Activated T-helper 1 cell treated with anti-CD3 and anti-CD28 coated beads, Interleukin-12 subunit alpha, Interleukin-12 subunit beta, Interleukin-2, Interleukin-4 antibody, amounts not matched to agents 30 ng/mL and 10 ng/mL and 1 ng/mL, durations not matched to agents 14 hours and 24 hours and 36 hours (primary cell): ENCODE measurements at places on chromosomes 6 and 20.

DNA sequence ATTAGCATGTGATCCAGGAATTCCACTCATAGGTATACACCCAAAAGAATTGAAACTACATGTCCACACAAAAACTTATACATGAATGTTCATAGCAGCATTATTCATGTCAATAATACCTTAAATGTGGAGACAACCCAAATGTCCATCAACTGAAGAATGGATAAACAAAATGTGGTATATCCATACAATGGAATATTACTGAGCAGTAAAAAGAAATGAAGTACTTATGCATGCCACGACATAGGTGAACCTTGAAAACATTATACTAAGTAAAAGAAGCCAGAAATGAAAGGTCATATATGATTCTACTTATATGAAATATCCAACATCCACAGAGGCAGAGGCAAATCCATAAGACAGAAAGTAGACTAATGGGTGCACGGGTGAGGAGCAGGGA is 159.9 kb downstream of the UNC5CL start:
- DNase-seq, result no peak

GRCh38 chr6:106502559-106502958 is 126.7 kb downstream of the RTN4IP1 start:
- no peak for DNase-seq

DNA sequence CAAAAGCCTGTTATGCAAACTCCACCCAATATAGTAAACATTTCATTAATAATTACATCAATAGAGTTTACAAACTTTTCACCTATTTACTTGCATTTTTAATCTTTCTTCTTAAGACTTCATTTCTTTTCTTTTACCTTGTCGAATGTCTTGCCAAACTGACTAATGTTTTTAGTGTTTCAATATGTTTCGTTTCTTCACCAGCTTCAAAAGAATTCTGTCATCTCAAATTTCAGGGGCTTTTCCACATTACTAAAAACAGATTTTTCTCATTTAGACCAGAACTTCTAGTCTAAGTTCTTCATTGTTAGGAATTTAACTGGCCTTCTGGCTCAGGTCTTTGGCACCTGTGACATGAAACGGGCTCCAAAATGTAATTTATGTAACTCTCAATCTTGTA is 196.5 kb downstream of the ARHGAP18 start:
- DNase-seq, result no peak

GRCh38 chr20:49534255-49534712 is 33.7 kb downstream of the PTGIS start:
- peak; percentile 55 for DNase-seq

GRCh38 chr6:6696867-6697531 is 108.5 kb downstream of the LY86 start:
- peak; percentile 9 for DNase-seq

GRCh38 chr6:48809245-48809644 is 653.8 kb downstream of the MMUT start:
- DNase-seq, result no peak

DNA sequence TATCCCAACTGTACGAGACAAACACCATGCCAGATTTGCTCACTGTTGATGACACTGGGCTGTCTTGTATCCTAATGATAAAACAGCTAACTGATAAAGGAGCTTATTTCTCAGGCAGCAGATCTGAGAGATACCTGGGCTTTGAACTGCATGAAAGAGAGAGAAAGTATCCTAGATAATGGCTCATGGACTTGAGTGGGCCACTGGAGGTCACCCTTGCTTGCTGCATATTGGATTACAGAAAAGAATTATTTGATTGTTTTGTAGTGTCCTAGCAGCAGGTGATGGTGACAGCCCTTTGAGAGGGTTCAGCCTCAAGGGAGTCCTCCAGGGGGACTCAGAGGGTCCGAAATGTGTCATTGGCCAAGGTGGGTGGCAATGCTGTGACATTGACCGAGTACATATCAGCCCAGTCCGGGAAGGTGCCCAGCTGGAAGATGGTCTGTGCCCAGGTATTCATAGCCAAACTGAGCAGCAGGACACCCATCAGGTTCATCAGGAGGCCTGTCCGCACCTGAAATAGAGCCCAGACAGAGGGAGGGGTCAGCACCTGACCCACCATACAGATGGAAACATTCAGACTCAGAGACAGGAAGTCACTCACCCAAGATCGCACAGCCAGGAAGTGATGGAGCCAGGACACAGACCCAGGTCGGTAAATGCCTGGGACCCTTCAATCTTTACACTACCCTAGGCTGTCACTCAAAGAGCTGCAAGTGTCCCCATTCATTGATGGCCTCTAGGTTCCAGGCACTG is 9.4 kb upstream of the OCSTAMP start:
- no peak for DNase-seq

DNA sequence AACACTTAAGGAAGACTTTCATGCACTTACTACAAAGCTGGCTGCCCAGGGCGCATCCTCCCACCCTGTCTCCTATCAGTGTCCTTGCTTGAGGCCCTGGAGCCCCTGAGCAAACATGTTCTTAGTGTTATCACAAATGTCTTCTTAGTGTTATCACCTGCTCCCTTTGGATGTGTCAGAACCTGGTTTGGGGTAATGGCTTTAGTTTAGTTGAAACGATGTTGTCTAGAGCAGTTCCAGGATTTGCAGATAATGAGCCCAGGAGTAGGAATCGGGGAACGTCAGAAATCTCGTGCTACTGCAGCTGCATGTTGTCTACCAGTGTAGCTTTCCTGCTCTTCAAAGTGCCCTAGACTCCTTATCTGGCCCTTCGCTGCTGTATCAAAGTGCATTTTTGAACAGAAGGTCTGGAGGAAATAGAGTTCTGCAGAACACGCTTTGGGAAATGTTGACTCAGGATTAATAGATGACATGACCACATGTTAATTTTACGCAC is 69.6 kb downstream of the PHACTR2 start:
- no peak for DNase-seq

DNA sequence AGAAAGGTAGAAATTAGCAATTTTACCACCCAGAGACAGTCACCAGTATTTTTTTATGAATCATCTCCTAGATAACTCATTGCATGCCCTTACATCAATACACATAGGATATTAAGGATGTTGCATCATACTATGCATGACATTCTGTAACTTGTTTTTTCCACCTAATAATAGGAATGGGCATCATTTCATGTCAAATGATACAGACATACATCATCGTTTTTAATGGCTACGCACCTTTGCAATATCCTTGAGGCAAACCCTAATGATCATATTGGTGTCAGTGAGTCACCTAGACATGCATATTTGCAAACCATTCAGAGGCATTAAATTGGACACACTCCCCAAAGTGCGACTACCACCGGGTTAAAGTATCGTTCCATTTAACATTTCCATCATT is 309.7 kb upstream of the AGPAT4 start:
- no peak for DNase-seq

DNA sequence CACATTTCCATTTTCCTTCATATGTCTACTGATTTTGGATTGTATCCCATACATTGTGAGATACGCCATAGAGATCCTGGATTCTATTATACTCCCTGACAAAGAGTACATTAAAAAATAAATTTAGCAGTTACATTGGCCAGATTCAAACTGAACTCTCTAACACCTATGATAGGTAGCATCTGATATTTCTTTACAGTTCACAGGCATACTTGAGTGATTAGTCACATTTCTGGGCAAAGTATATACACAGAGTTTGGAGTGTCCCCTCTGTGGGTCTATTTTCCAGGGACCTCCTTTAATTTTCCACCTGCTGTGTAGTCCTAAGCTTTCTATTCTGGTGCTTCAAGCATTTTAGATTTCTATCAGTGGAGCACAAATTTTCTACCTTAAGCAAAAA is 96.4 kb downstream of the TBC1D32 start:
- no peak for DNase-seq

- DNase-seq, result no peak
Observed at GRCh38 chr6:26534681-26535465, 3.3 kb upstream of the HMGN4 start.
